ENCODE measurements at places on chromosomes 2 and 18.

DNA sequence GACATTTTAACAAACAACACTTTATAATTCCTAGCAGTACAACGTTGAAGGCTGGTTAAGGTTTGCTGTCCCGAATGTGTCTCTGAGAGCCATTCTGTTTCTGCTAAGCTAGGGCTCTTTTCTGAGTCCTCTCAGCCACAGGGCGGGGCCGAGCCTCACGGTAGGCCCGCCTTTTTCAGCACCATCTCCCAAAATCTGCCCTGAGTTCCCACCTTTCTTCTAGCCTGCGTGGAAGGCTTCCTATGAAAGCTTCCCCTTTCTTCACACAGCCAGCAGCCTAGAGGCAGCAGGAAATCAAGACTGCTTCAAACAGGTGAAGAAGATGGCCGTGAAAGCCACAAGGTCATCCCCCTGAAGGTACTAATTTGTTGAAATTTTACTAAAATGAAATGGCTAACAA lies 255.5 kb downstream of the CDH2 start:
- DNase-seq = no peak

GRCh38 chr2:144471305-144472045 lies 48.4 kb downstream of the ZEB2 start:
- DNase-seq = no peak

GRCh38 chr2:74603282-74604000 lies 44.7 kb downstream of the M1AP start:
- DNase-seq = no peak

- no peak for DNase-seq
Observed at GRCh38 chr2:111202266-111203040, 81.7 kb downstream of the BCL2L11 start.

GRCh38 chr2:74915743-74916142 lies 42.7 kb upstream of the POLE4 start:
- no peak for DNase-seq

- DNase-seq = no peak
Observed at GRCh38 chr2:230676546-230676945, 36.1 kb upstream of the CAB39 start.
